ACHN (cell line): ENCODE measurements at places on chromosomes 1 and 21.

DNA sequence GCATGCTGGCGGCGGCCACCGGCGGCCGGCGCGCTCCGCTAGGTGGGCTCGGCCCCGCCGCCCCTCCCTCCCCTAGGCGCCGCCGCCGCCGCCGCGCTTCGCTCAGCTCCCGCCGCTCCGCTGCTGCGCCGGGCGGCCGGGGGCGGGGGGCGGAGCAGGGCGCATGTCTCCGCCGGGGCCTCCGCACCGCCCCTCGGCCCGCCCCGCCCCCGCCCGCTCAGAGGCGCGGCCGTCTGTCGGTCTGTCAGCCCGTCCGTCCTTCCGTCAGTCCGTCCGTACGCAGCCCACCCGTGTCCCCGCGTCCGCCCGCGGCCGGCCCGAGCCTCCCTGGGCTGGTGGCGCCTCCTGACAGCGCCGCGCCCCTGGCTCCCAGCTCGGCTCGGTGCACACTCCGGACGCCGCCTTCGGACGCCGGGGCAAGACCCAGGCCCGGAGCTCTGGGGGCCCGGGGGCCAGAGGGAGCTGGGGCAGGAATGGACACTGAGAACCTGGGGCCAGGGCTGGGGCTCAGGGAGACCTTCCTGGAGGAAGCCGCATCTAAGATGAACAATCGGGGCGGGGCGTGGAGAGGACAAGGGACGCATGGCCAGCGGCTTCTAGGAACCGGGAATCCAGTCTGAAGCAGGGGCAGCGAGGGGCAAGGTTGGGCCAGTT is at the start of gene GPR153:
TSS of gene GPR153 (minus strand) at position 138 of the 654 bp plus-strand sequence. CDS start 6,193 bp downstream, outside the sequence.
- peak; percentile 52 for DNase-seq

DNA sequence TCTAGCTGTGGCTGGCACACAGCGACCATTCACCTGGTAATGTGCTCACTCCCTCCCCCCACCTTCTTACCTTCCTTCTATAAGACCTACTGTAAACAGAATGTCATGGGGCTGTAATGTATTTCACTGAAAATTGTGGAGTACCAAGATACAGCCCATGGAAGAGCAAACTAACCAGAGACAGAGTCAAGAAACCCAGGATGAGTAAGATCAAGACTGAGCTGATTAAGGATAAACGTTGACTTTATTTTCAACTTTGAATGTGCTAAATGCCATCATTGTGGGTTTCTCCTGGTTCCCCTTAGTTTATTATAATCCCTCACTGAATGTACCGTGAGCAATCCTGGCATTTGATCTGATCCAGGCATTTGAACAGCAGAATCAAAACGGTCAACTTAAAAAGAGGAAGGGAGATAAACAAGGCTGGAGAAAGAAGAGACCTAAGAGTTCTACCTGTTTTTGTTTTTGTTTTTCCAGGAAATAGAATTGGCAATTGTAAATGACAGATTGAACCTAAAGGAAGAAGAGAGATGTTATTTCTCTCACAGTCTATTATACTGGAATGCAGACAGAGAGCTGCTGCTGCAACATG is 16.1 kb upstream of the ATP1B1 start:
- no peak for DNase-seq

DNA sequence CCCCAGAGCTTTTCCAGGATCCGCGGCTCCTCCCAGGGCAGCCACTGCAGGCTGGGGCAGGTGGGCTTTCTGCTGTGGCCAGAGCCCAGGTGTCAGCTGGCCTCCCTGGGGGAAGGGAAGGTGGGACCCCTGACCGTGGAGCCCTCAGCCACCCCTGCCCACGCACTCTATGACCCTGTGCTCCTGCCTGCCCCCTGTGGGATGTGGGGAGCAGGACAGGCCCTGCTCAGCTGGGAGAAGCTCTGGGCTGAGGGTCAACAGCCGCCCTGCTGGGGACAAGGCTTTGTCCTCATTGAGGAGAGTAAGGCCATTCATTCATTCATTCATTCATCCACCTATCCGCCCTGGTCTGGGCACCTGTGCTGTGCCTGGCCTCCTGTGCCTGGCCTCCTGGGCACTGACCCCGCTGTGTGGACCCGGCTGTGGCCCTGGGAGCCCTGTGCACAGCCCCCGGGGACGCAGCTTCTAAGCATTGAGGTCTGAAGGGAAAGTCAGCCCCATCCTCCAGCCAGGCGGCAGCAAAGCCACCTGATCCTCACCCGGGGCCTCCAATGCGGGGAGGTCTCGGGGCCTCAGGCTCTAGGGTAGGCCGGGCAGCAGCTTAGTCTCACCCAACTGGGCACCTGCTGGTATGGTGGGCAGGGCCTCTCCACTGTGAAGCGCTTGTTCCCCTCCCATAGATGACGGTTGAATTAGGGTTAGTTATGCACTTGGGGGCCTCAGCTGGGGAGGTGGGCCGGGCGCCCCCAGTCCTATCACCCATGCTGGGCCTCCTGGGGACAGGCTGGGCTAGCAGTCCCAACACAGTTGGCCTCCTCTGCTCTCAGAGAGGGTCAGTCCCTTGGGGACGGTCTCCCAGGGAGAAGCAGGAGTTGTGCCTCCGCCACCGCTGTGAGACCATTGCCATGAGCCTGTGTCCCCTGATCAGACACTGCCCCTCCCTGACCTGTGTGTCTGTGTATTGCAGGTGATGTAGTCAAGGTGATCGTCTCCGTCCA is 6.0 kb downstream of the TNFRSF14 start:
- no peak for DNase-seq

DNA sequence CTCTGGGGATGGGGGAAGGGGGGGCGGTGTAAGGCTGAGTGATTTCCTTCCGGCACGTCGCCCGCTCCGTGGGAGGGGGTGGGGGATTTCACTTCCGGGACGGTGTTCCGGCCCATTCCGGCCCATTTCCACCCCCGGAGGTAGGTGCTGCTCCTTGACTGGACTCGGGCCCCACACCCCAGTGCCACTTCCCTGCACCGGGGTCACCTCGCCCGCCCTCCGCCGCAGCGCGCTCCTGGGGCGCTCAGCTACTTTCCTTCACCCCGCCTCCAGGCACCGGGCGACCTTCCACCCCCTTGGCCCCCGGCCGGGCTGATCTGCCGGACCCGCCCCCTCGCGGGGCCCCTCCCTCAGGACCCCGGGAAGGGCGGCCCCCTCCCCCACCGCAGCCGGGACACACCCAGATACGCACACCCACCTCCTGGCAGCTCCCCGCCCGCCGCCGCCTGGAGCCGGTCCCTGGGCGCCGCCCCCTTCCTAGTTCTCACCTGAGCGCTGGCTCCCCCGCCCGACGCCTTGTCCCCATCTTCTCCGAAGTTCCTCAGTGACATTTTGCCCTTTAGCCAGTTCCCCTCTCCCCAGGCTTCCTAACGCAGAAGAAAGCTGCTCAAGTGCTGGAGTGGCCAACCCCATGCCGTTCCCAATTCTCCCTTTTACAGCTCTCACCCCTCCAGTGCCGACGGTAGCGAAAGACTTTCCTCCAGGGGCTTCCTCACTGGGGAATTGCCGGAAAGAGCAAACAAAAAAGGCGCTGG is at the start of gene ZBTB37:
TSS of gene ZBTB37 (plus strand) at position 115 of the 755 bp plus-strand sequence. CDS start 1,846 bp downstream, outside the sequence.
- DNase-seq: peak; percentile 89

DNA sequence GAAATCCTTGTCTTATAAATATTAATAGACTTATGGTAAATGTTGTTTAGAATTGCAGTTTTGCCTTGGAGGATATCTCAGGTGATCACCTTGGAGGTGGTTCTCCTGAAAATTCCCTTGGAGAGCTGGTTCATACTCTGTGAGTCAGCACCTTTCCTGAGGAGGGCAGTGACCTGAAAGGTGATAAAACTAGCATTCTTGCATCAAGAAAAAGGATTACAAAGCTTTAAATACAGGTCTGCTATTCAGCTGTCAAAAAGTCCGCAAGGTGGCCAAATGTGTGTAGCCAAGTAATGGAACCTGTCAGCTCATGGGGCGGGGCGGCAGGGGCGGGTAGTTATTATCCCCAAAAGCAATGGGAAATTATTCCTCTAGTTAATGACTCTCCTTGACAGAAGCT is 52.8 kb upstream of the EDARADD start:
- DNase-seq: no peak

GRCh38 chr1:29713857-29714256 is 477.5 kb downstream of the PTPRU start:
- peak; percentile 18 for DNase-seq

GRCh38 chr1:3491291-3492246 is 37.1 kb downstream of the ARHGEF16 start:
- peak; percentile 62 for DNase-seq

GRCh38 chr1:205062319-205062718 is 19.3 kb downstream of the CNTN2 start:
- DNase-seq: no peak

DNA sequence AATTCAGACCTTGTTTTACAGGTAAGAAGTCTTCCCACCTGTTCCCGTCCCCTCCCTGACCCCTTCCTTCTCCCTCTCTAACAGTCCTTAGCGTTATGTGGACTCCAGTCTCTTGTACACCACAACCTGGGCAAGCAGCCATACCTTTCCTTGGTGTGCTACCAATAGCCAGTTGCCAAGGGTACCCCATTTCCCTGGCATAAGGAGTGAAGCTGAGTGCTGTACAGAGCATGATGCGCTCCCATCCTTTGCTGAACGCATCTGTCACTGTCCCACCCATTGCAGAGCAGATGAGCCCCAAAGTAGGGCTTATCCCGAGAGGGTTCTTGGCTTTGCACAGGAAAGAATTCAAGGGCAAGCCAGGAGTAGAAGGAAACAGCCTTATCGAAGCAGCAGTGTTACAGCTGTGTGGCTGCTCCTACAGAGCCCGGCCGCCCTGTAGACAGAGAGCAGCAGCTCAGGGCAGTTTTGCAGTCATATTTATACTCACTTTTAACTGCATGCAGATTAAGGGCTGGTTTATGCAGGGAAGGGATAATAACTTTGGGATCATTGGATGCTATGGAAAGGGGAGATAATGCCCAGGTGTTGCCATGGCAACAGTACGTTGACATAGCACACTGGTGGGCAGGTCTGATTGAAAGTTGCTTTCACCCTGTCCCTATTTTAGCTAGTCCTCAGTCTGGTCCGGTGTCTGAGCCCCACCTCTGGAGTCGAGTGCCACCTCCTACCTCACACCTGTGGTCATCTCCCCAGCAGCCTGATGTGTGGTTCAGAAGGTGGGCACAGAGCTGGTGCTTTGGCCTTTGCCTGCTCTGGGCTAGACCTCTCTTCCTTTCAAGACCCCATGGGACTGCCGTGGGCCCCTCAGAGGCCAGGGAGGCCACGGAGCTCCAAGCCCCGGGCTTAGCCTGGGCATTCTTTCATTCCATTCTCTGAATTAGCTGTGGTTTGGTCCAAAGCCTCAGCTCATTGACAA is 5.1 kb downstream of the FHAD1 start:
- no peak for DNase-seq

DNA sequence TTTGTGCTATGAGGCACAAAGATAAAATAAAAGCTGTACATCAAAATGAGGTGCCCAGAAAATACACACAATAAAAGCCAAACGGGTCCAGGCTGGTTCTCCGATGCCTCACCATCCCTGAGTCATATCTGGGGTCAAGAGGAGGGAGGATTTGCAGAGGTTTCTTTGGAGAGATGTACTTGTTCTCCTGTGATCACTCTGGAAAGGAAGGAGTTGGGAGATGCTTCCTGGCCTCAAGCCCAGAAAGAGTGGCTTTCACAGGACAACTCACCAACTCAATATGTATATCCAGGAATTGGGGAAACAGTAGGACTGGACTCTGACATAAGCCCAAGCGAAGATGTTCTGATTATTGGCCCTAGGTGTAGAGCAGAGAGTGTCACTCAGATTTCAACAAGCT is 51.9 kb downstream of the DIPK1A start:
- DNase-seq: peak; percentile 75

DNA sequence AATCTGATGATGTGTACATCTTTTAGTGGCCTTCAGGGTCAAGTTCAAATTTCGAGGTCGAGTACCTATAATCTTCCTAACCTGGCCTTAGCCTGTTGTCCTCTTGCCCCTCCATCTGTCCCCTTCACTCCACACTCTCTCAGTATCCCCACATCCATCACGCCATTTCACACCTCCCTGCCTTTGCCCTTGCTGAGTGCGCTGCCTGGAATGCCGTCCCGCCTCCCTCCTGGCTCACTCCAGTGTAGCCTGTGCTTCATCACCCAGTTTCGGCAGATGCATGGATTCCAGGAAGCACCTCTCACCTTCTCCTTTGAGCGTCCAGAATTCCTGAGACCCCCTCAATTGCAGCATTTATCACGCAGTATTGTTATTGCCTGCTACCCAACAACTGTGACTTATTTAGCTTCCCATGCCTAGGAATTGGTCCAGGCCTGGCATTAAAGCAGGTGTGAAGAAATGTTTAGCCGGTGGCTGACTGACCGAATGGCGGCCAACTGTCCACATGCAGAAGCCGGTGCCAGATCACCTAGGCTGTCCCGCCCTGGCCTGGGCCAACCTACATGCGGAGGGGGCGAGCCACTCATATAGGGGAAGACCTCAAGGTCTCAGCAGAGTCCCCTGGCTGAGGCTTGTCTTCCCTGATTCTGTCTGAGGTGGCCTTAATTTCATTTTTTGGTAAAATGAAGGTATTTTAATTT is 34.5 kb downstream of the MYOM3 start:
- DNase-seq: no peak

DNA sequence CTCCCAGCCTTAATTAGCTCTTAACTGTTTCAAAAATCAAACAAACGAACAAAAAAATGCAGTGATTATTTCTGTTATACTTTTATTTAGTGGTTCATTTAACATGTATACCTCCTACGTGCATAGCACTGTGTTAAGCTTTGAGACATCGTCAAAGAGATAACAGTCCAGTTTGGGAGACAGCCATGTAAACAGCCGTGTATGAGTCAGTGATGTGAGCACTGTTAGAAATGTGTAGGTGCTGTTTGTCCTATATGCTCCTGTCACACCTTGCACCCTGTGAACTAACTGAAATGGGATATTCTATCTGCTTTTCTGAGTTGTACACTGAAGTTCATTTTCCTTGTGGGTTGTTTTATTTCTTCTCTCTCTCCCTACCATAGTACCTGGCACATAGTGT is 109.7 kb upstream of the CACYBP start:
- DNase-seq: no peak

DNA sequence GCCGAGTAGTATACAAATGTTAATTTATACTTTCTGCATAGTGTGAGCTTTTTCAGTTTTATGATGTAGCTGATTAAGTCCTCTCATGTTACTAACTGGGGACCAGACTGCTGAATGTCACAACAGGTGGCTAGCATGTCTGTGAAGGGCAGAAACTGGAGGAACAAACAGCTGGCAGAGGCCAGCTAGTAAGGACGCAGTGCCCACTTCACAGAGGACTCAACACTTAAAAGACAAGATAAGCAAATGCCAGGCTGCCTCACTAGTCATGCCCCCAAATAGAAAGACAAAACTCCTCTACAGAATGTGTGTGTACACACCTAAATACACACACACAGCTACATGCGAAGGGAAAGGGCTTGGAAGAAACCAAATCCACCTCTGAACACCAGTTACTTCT is 73.8 kb upstream of the ZNF678 start:
- DNase-seq: no peak

GRCh38 chr1:84853741-84854721 is 39.0 kb downstream of the LPAR3 start:
- DNase-seq: peak; percentile 25
